ENCODE measurements at places on chromosomes 2 and 18. TPM values are rescaled to one million over a fixed set of nuclear protein-coding genes. Genes with fewer than 3 reads are reported as not detected.
A peak's percentile ranks its signal among the peaks of the same experiment; 100 is the strongest.

Gene C2orf80
- total RNA-seq = not detected

DNA sequence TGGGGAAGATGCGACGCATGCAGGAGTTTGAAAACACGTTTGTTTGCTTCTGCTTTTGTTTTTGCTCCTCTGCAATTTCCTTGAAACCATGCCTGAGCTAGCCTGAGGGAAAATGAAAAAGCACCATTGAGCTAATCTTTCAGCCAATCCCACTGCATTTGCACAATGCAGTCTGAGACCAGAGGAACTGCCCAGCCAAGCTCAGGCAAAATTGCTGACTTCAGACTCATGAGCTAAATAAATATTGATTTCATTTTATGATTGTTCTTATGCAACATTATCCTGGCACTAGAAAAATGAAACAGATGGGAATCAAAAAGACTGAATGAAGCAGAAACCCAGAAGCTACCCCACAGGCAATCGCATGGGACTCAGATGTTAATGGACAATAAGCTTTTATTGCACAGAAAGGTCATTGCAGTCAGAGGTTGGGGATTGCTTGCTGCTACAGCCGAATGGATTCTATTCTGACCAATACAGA lies 37.0 kb downstream of the TPRKB start:
- DNase-seq = no peak

DNA sequence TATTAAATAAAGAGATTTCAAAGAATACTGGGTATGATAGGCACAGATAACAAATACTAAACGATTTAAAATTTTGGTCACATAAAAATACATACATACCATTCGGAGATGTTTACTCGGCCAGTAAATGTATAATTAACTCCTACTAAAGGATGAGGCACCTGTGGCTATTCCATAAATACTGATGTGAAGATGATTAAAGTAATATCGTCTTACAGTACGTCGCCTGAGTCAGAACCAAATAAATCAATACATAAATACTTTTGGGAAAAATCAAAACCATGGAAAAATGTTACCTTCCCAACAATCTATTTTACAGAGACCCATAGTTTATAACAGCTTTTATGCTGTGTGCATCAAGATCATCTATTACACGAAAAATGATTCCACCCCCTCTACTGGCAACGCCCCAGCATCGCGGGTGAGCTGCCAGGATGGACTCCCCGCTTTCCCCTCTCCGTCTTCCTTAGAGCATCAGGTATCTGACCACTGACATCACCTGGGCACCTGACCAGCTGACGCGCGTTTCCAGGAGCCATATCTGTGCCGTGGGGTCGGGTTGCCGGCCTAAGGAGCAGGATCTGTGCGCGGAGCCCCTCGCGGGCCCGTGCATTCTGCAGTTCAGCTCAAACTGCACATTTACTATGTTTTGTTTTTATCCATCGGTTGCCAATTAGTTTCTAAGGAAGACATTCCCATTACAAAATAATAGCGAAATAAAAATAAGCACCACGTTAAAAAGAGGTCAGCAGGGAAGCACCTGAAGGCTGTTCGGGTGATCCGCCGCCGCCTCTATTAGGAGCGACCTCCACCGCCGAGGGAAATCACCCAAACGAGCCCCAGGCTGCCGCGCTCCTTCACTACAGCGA lies 901 bp downstream of the ICA1L start:
- peak; percentile 67 for DNase-seq

- no peak for DNase-seq
Measured at GRCh38 chr2:158094487-158095092, 7.1 kb upstream of the UPP2 start.

DNA sequence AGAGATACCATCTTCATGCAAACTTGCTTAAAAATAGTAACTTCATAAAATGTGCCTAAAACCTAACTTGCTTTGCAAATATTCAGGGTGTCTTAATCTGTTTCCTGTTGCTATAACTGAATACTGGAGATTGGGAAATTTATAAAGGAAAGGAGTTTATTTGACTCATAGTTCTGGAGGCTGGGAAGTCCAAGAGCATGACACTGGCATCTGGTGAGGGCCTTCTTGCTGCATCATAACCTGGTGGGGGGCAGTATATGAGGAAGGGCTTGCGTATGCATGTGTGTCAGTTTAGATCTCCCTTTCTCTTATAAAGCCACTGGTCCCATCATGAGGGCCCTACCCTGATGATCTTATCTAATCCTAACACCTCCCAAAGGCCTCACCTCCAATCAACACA lies 166.5 kb downstream of the LPIN1 start:
- no peak for DNase-seq

DNA sequence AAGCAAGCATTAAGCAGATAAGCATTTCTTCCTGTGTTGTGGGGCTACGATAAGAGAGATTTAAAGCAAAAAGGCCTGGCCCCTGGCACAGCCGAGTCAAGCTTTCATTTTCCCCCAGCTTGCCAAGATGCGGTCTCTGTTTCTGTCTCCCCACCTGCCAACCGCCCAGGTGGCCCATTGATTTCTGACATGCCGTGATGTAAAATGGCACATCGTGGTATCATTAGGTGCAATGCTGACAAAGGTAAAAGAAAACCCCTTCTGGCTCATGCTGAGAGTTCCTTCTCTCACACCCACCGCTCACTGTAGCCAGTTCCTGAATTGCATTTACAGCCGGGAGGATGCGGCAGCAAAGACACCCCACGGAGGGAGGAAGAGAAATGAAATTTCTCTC lies 62.8 kb downstream of the BOD1L2 start:
- peak; percentile 3 for DNase-seq

GRCh38 chr18:47912343-47912742 lies 18.1 kb downstream of the SMAD2 start:
- DNase-seq = no peak

- DNase-seq = peak; percentile 69
Measured at GRCh38 chr18:3448838-3449511, 997 bp upstream of the TGIF1 start.

- DNase-seq = no peak
Measured at GRCh38 chr2:31125918-31126695, 12.1 kb downstream of the GALNT14 start.
